ENCODE measurements at places on chromosomes 11 and 22. TPM values are rescaled to one million over a fixed set of nuclear protein-coding genes. Genes with fewer than 3 reads are reported as not detected.

GRCh38 chr11:6248248-6248647, 9.4 kb downstream of the CNGA4 start:
- DNase-seq, result no peak

DNA sequence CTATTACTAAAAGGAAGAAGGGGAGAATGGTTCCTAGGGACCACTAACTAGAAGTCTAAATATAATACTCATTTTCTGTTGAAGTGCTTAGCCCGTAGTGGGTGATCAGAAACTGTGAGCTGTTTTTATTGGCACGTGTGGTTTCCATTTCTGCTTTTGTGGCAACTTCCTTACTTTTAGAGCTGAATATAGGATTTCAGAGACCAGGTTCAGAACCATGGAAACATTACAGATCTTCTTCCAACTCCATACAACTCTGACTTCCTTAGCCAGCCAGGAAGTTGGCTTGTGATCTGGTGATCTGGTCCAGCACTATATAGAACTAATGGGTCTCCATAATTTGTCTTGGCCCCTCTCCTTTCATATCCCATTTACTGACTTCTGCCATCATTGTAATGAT, 2.6 kb upstream of the ME3 start:
- no peak for DNase-seq

GRCh38 chr11:44067266-44067665, 1.2 kb downstream of the ACCS start:
- DNase-seq, result no peak

GRCh38 chr11:66349084-66349386, 1.6 kb upstream of the B4GAT1 start:
- DNase-seq, result no peak

DNA sequence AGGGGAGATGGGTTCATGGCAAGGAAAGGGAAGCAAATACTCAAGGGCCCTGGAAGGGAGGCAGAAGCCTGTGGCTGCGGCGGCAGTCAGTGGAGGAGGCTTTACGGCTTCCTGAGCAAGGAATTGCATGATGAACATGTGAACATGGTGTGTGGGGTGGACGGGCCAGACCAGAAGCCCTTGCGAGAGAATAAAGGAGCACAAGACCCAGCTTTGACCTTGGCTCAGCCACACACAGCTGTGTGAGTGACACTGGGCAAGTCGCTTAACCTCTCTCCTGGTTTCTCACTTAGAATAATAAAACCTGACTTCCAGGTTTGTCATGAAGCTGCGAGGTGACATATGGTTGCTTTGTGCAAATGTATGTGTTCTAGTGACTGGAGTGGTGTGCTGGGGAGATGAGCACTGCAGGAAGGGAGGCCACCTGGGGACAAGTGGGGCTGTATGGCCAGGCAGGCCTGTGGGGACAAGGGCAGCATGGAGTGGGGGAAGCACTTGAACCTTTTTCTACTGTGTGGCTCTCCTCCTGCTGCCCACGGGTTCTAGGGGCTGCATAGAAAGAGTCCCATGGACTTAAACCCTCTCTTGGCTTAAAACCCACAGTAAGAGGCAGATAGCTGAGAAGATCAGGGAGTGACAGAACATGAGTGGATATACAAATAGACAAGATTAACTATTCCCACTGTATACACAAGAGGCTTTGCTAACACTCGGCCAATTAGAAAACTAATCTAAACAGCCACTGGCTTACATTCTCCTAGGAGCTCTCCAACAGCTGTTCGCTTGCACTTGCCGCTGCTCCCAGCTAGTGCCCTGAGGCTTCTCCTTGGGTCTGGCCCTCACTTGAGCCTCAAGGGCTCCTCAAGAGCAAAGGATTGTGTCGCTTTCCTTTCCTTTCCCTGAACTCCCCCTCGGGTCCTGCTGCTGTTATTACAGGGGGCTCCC, 67.3 kb upstream of the CDON start:
- no peak for DNase-seq

- DNase-seq, result no peak
These were observed at the start of gene ABCC8 for GRCh38 chr11:17476317-17477083. Gene ABCC8, minus strand, starts transcription at chr11:17476845. Its CDS starts 69 bp downstream, at chr11:17476776.

DNA sequence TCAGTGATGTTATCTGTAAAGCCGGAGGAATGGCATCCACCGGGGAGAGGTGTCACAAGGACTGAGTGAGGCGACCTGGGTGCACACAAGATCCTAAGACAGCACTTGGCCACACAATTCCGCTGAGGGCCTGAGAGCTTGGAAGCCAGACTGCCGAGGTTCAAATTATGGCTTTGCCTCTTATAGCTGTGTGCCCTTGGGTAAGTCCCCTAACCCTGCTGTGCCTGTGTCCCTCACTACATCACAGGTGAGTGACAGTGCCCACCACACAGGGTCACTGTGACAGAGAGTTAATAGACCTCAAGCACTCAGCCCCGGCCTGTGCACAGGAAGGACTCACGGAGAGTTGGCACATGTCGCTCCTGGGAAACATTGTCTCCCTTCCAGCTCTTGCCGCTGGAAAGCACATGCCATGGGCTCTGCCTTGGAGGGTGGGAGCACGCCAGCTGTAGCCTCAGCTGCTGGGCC, 592 bp downstream of the RHOD start:
- DNase-seq, result no peak

GRCh38 chr11:90704510-90704909, 481.7 kb upstream of the CHORDC1 start:
- no peak for DNase-seq

DNA sequence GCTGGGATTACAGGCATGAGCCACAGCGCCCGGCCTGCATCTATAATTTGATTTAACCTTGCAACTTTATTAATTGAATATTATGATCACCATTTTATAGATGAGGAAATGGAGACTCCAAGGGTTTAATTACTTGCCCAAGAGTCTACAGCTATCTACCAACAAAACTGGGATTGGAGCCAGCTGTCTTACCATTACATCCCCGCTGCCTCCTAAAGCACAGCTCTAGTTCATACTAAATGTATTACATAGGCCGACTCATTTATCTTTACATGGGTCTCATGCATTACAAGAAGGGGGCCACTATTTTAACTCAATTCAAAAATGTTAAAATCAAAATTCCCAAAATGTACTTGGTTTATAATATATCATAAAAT, 14.1 kb upstream of the TMA7B start:
- no peak for DNase-seq

DNA sequence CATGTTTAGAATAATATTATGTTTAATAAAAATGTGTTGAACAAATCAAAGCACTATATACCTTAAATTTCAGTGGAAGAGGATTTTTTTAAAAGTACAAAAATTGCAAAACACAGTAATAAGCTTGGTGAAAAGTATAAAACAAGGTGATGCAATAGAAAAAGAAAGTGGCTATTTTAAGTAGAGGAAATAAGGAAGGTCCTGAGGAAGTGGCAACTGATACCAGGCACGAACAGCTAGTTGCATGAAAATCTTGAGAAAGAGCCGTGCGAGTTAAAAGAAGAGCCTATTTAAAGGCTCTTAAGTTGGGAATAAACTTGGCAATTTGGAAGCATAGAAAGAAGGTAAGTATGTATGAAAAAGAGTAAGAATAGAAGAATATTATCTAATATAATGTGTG, 1679.3 kb downstream of the LRRC4C start:
- DNase-seq, result no peak

DNA sequence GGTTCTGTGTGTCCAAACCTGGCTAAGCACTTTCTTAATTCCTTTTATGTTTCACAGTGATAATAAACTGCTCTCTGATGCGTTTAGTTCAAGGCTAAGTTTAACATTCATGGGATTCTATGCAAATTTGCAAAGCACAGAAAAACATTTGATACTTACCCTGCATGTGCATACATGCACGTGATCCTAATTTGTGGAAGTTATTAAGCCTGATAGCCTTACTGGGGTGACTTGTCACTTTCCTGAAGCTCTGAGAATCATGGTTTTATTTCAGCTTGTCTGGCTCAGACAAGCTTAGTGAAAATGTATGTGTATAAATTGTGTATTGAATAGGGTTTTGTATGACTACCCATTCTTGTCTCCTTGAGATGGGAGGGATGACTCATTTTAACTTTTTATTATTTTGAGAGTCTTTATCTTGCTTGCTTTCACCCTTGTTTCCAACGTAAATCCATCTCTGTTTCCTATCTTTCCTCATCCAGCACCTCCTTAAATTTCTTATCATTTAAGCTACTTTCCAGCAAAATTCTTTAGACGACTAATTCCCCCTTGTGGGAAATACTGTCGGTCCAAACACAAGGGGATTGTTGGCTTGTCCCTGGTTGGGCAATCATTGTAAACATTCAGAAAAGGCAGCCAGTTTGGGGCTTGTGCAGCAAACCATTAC, 167.1 kb downstream of the C11orf91 start:
- no peak for DNase-seq

GRCh38 chr11:59966201-59966600, 2.4 kb downstream of the OOSP4A start:
- no peak for DNase-seq

- no peak for DNase-seq
These were observed 44.4 kb downstream of the ADM start for GRCh38 chr11:10349281-10349665.

- DNase-seq, result no peak
These were observed 140.0 kb downstream of the RAB38 start for GRCh38 chr11:88035271-88035670.

- no peak for DNase-seq
These were observed 13.2 kb downstream of the RAC2 start for GRCh38 chr22:37230673-37231405.

DNA sequence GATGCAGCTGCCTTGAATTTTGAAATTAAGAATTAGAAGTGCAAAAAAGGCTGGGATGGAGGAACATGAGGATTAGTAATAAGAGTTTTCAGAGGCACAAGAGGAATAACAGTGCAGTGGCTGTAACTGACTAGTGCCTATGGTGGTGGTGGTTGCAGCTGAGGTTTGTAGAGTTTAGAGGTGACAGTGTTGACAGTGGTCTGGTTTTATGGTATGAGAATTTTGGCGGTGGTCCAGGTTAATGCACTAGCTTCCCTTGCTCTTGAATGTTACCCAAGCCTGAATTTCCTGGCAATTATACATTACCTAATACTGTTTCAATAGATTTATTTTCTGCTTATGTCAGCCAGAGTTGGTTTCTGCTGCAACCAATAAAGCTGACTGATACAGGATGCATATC, 112.8 kb upstream of the C11orf87 start:
- no peak for DNase-seq

DNA sequence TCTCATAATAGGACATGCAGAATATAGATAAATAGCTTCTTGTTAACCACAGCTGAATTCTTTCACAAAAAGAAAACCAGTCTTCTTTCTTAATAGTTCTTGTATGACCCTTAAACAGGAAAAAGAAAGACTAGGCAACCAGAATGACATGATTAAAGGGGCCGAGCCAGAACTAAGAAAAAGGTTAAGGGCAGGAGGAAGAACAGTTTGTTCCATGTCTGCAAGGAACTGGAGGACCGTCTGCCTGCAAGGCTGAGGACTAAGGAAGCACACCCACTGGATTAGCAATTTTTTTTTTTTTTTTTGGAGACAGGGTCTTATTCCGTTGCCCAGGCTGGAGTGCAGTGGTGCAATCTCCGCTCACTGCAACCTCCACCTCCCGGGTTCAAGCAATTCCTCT, 26.0 kb upstream of the TMPRSS5 start:
- peak; percentile 12 for DNase-seq

GRCh38 chr11:65491614-65492386, 7.0 kb upstream of the MALAT1 start:
- DNase-seq, result no peak

- DNase-seq, result no peak
These were observed 1.5 kb upstream of the ANKRD42 start for GRCh38 chr11:83191986-83192385.

DNA sequence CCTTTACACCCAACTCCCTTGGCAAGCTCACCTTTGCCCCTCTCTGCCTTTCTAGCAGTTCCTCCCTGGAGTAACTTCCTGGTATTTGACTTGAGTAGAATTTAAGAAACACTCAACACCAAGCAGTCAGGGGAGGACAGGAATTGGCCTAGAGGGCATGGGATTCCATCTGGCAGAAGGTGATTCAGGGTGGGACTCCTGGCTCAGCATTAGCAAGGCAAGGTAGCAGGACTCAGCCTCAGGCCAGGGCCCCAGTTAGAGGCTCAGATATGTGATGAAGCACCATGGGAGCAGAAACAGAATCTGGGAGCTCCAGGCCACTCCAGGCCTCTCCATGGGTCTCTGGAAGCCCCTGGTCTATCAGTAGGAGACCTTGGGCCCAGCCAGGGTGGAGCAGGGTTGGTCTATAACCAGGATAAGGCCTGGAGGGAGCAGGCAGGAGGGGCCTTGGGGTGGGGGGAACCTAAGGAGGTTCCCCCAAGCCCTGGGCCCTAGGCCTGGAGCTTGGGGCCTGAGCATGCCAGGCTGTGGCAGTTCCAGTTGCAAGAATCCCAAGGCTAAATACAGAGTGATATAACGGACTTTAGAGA, 148.2 kb downstream of the PARVA start:
- no peak for DNase-seq

GRCh38 chr11:118882491-118882890, 1.2 kb upstream of the CXCR5 start:
- DNase-seq, result no peak

DNA sequence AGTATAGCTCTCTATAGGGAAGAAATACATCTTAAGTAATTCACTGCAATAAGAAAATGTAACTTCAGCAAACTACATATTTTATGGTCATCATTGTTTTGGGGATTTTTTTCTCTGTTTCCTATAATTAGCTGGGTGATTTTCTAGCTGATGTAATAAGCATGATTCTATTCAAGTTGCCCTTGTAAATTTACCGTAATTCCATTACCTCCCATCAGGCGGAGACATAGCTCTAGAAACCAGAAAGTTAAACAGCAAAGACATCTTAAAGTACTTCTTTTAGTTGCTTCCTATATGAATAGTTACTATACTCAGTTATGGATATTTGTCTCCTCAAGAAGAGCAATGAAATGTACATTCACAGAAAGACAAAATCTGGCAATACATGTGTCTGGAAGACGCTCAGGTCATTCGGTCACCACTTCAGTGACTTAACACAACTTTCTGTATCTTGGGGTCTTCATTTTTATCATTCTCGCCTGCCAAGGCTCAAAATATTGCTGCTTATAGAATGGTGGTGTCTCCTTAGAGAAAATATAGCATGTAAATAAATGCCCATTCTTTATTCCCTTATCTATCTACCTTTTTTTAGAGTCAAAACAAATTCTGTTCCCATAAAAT, 239.9 kb upstream of the ZC3H12C start:
- peak; percentile 34 for DNase-seq

TRIM48 gene
- polyA plus RNA-seq, result not detected

C11orf86 gene
- polyA plus RNA-seq, result not detected

LRRC51 gene
- 22.3 TPM for polyA plus RNA-seq

VSIG10L2 gene
- 0.06 TPM for polyA plus RNA-seq

MS4A4A gene
- polyA plus RNA-seq, result 6.4 TPM

GRM5 gene
- 0.21 TPM for polyA plus RNA-seq

DAGLA gene
- polyA plus RNA-seq, result 5.6 TPM

MMP12 gene
- polyA plus RNA-seq, result 2.4 TPM

SPDYC gene
- not detected for polyA plus RNA-seq
